ENCODE measurements at places on chromosomes 1 and 21.

DNA sequence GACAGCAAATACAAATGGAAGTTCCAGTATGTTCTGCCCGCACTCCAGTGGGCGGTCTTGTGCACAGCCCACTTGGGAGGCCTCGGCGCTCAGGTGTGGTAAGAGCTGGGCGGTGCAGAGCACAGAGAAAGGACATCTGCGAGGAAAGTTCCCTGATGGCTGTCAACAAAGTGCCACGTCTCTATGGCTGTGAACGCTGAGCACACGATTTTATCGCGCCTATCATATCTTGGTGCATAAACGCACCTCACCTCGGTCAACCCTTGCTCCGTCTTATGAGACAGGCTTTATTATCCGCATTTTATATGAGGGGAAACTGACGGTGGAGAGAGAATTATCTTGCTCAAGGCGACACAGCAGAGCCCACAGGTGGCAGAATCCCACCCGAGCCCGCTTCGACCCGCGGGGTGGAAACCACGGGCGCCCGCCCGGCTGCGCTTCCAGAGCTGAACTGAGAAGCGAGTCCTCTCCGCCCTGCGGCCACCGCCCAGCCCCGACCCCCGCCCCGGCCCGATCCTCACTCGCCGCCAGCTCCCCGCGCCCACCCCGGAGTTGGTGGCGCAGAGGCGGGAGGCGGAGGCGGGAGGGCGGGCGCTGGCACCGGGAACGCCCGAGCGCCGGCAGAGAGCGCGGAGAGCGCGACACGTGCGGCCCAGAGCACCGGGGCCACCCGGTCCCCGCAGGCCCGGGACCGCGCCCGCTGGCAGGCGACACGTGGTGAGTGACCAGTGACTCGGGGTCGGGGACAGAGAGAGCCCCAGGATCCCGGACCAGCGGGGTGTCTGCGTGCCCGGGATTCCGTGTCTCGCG, at the start of gene IL12RB2:
Gene IL12RB2 (plus strand): TSS at position 623 of the 810 bp plus-strand sequence. CDS start 12,496 bp downstream, outside the sequence.
- DNase-seq: peak; percentile 3

- DNase-seq: no peak
These were observed 499.0 kb downstream of the SIPA1L2 start for GRCh38 chr1:232130815-232131480.

- DNase-seq: no peak
These were observed 7.3 kb upstream of the CACNA1S start for GRCh38 chr1:201119206-201120197.

DNA sequence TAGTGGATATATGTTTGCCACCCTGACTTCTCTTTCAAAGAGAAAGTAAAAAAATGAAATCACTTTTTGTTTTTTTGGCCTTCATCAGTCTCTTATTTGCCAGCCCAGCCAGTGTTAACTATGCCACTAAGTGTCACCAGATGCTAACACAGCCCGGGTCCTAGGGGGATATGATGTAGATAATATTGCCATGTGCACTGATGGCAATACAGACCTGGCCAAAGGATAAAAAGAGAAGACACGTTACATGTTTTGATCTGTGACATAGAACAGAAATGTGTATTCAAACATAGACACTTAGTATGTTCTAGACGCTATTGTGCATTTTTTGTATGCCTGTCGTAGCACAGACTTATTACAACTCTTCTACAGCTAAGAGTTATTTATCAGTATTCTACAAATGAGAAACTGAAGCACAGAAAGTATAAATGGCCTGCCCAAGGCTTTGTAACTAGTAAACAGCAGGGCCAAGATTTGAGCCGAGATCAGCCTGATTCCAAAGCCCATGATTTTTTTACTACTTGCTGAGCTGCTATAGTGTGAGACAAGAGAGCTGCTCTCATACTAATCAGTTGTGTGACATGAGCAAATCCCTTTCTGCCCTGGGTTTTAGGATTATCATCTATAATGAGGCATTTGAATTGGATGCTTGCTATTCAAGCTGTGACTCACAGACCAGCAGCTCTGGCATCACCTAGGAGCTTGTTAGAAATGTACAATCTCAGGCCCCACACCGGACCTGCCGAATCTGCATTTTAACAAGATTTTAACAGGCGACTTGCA, 6.3 kb downstream of the LRRC53 start:
- DNase-seq: no peak

DNA sequence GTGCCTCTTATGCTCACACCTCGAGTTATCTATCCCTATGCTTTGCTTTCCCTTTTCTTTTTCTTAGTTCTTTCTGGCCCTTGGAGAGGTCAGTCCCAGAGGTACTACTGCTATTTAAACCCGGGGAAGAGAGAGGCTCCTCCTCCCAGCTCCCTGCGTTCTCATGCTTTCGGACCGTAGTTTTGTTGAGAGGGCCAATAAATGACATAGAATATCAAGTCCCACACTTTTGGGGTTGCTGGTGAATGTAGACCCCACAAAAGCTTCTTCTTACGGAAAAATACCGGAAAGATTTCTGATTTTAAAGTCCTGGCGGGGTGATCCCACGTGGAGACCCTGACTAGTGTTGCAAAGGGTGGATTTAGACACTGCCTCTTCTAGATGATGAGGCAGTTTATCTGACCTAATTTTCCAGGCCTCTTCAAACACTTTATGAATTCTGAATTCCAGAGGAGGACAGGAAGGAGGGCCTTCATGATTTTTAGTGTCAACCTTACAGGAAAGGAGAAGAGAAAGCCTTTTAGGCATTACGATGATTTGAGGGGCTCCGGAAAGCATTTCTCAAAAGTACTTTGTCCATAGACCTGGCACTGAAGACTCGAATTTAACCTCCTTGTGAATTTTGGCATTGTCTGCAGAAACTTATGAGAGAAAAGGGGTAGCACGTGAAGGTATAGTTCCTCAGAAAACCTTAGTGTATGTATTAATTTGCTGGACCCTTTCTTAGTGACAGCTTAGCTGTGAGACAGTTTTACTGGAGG, 694 bp downstream of the TMEM167B start:
- DNase-seq: no peak

- no peak for DNase-seq
These were observed 12.8 kb downstream of the BACE2 start for GRCh38 chr21:41180752-41181151.

DNA sequence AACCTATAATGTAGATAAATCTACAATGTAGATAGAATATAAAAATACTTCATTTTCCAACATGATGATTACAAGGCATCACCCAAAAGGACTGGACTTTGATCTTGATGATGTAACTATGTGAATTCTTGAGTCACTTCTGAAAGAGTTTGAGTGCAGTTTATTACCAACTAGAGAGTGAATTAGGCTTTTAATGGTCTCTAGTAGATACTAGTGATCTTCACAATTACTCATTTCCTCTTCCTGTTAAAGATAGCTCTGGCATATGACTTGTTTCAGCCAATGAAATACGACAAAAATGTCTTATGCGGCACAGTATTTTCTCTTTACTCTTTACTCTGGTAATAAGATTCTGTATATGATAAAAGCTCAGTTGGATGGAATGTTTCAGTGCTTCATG, 1588.1 kb upstream of the B3GALT2 start:
- no peak for DNase-seq

DNA sequence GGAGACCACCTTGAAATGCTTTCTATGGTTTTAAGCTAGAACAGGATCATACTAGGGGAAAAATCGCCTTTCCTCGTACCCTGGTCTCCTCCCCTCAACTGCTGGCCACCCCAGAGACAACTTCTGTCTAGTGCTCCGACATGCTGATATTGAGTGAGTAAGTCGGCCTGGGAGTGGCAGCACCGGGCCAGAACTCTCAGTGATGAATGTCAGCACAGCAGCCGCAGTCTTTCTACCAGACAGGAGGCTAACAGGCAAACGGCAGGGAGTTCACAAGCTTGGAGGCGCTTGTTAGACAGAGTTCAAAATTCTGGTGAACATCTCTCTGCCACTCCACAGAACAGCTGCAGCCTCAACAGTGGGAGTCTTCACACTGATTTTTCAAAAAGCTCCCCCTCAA, 716.9 kb downstream of the ADGRL2 start:
- DNase-seq: no peak

DNA sequence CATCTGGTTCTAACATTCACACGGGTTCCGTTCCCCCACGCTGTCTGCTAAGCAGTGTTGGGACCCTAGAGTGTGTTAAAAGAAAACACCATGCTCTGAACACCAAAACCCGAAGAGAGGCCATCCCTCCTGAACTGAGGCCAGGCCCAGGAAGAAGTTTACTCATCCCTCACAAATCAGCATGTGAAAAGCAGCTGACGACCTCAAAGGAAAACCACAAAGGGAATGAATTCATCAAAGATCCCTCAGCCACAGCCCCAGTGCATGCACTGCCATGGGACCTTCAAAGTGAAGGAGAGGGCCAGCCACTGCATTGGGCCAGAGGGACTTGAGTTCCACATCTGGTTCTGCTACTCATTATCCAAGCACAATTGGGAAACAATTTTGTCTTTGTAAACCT, 7.0 kb upstream of the PSEN2 start:
- no peak for DNase-seq

Data from NCI-H1105 (cell line).